ENCODE measurements at places on chromosomes 2 and 18.

DNA sequence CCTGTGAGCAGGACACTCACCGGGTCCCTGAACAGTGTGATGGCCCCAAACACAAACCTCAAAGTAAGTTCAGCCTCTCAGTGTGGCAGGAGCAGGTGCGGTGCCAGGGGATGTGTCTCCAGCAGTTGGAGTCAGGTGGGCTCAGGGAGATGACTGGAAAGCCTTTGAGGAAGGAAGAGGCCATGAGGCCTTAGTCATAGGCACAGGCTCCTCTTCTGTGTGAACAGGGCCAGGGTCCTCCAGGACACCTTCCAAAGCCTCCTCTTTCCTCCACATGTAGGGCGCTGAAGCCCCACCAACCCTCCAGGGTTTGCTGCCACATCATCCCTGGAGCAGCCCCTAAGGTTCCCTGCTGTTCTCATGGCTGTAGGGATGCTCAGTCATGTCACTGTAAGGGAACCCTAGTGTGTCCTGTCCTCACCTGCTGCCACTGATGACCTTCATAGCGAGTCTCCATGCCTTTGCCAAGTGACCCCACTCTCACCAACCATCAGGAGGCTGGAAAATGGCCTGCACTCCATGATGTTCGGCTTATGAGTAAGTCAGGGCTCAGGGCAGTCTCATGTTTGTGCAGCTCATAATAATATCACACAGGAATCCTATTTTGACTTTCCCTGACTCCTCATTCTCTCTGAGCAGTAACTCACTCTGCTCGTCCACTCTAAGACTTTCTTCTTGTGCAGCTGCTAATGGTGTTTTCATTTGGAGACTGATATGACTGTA, 1152.9 kb downstream of the RPIA start:
- no peak for DNase-seq

DNA sequence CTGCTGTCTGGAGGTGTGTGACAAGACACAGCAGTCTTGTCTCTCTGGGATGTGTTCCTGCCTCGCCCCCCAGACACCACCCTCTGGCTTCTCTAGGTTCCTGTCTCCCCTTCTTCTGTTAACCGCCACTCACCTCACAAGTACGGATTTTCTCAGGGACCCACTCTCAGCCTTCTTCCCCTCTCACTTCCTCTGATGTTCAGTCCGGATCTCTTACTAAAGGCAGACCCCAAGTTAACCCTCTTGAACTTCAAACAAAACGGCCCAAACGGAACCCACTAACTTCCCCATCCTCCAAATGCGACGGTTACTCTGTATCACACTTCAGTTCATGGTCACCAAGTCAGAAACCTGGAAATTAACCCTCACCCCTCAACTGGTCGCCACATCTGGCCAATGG, 32.0 kb downstream of the B4GALT6 start:
- DNase-seq: no peak

DNA sequence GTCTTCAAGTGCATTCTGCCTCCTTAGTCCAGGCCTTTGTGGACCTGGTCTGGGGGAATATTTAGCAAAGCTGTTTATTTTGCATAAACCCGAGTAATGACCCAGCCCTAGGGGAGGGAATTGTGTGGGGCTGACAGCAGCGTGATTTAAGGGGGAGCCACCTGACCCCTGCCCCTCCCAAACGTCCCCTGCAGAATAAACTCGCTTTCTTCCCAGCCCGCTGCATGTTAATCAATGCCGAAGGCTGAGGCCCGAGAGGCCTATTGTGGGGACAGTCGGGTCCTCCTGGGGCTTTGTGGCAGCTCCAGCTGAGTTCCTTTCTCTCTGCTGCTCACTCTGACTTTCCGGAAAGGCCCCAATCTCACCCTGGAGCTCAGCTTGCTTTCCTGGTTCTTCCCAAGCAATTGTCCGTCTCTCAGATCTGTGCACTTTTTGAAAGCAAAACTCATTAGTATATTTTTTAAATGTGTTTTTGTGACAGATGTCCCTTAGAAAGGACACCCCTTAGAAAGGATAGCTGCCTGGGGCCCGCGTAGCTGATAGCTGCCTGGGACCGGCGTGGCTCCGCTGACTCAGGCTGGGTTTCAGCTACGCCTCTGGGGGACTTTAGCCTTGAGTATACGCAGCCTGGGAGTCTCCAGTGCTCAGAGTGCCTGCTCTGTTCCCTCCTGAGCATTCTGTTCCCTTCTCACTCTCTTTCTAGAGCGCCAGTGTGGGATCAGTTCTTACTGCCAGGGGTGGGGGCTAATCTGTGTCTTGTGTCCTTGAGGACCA, 158.3 kb downstream of the GLI2 start:
- DNase-seq: no peak

- DNase-seq: no peak
These were observed 68.6 kb upstream of the DNMT3A start for GRCh38 chr2:25410370-25410769.

- DNase-seq: no peak
These were observed 1.2 kb downstream of the STON1 start for GRCh38 chr2:48531141-48531648.

- no peak for DNase-seq
These were observed 3.6 kb upstream of the KIAA2012 start for GRCh38 chr2:202069170-202070067.

GRCh38 chr2:237152361-237152760, 66.7 kb downstream of the COPS8 start:
- no peak for DNase-seq

GRCh38 chr2:141805302-141805701, 325.5 kb downstream of the LRP1B start:
- no peak for DNase-seq

GRCh38 chr2:64455545-64455944, 1.6 kb downstream of the LGALSL start:
- no peak for DNase-seq

GRCh38 chr18:29154758-29155725, 978.1 kb upstream of the CDH2 start:
- DNase-seq: no peak

DNA sequence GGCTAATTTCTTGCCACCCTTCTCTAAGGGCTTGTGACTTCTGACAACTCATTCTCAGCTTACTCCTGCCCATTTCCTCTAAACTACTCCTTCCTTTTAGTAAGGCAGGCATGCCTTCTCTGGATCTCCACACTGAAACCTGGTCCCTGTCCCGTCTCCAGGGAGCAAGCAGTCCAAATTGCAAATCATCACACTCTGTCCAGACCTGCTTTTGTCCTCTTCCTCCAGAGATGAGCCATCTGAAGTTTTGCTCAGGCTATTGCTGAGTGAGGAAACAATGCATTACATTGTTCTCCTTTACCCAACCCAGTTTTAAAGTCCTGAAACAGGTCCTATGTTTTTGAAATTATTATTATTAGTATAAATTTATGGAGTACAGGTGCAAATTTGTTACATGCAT, 57.3 kb downstream of the ARHGAP25 start:
- no peak for DNase-seq

DNA sequence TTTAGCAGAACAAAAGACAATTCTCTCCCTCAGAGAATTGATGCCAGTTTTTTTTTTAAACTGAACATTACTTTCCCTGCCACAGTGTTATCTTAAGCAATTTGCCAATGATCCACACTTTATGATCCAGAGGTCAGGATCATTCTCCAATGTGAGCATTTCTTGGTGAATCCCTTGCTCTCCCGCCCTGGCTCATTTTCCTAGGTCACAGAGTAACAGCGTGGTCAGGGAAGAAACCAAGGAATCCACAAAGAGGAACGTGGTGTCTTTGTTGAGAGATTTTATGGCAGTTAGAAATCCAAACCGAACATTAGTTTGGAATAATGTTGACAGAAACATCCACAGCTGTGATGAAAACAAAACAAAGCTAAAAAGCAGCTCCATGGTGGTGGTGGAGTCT, 250.3 kb downstream of the TTC32 start:
- no peak for DNase-seq

DNA sequence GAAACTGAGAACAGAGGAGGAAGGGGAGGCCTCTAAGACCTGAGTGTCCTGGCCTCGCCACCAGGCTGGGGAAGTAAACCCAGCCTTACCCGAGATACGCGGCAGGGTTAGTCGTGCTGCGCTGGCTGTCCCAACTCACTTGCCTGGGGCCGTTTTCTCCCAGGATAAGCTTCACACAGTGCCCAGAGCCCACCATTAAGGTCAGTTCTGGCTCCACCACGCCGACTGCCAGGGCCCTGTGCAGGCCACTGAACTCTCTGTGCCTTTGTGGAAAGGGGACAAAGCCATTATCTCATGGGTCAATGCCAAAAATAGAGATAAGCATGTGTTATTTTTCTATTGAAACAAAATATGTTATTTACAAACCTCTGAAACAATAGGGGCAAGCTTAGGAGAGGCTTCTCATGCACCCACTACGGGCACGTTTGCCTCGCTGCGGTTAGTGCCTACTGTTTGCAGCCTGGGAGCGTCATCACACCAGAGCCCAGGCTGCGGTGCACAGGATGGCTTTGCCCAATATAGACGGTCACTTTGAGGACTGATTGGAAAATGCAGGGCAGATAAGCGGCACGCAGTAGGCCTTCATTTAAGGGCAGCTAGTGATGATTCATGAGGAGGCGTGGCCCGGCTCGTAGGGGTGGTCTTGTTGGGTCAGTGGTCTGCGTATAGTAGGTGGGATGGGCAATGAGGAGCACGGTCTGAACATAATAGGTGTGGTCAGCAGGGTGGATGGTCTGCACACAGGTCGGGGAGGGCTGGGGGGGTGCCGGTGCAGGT, 242.1 kb downstream of the GLI2 start:
- no peak for DNase-seq

GRCh38 chr18:25454270-25454659, 102.3 kb upstream of the ZNF521 start:
- DNase-seq: no peak

- DNase-seq: no peak
These were observed 69.3 kb downstream of the MAPK4 start for GRCh38 chr18:50629148-50629631.

DNA sequence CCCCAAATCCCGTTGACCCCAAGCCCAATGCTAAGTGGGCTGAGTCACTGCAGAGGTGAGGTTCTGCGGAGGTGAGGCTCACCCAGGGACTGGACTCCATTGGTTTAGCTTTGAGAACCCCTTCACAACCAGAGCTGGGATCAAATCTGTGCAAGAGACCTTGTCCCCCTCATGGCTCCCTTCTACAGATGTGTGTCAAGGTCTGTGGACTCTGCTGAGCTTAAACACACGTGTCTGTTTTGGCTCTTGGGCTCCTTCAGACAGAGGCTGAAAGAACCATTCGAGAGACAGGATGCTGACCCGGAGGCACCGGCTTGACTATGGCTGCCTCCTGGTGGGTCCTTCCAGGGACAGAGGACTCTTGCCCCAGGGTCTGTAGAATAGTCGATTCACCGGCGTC, 190.3 kb downstream of the LPIN1 start:
- no peak for DNase-seq

GRCh38 chr2:119157850-119158511, 570 bp downstream of the C1QL2 start:
- DNase-seq: no peak

DNA sequence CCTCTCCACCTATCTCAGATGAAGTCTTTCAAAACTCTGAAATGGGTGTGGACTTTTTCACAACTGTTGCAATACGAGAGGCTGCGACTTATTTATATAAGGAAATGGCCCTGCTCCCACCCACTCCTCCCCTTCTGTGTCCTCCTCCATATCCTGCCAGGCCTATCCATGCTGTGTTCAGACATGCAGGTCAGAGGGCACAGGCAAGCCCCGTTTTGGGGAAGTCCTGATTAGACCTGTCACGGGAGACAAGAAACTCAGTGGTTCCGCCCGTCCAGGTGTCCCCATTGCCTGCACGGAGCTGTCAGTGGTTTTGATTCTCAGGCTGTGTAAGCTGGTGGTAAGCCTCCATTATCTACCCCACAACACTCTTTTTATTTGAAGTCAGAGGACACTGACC, 99.6 kb upstream of the MGAT5 start:
- DNase-seq: no peak

DNA sequence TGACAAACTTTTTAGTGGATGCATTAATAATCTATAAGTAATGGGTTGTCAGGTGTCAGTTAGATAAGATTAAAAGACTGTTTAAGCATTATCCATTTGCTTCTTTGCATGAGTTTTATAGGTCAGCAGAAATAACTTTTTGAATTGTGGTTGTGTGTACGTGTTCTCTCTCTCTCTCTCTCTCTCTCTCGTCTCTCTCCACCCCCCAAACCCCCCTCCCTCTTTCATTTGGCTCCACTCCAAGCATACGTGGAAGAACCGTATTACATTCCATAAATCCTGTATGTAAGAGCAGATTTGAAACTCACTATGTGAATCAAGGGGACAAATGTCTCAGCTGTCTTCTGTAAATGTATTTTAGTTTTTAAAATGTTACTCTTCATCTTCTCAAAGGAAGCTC, 120.2 kb downstream of the MEIS1 start:
- no peak for DNase-seq

DNA sequence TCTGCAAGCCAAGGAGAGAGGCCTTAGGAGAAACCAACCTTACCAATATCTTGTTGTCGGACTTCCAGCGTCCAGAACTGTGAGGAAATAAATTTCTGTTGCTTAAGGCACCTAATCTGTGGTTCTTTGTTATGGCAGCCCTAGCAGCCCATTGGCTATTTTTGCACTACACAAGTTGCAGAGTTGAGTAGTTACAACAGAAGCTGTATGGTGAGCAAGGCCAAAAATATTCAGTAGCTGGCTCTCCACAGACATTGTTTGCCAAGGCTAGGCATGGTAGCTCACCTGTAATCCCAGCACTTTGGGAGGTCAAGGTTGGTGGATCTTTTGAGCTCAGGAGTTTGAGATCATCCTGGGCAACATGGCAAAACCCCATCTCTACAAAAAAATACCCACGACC, 27.1 kb upstream of the SCYGR1 start:
- no peak for DNase-seq

DNA sequence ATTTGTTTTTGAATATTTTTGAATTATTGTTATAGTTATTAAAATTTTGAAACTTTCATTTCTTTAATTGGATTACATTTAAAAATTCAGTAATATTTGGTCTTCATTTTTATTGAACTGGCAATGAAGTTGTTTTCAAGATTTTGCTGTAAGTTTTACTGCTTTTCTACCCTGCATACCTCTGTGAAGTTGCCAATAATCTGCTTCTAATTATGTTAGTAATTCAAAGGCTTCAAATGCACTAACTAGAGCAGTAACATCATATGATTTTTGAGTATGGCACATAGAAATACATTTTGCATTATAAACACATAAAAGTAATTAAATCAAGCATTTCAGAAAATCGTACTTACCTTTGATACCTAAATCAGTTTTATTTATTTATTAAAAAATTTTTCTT, 40.3 kb upstream of the FAM171B start:
- DNase-seq: no peak

DNA sequence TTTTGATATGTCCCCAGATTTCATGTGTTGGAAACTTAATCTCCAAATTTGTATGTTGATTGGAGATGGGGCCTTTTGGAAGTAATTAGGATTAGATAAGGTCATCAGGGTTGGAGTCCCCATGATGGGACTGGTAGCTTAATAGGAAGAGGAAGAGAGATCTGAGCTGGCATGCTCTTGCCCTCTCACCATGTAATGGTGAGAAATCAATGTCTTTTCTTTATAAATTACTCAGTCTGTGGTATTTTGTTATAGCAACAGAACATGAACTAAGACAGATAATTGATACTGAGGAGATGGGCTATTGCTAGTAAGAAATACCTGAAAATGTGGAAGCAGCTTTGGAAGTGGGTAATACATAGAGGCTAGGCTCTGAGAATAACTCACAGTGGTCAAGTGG, 48.0 kb downstream of the CDC42EP3 start:
- DNase-seq: no peak

- no peak for DNase-seq
These were observed 210.3 kb upstream of the RBMS1 start for GRCh38 chr2:160703648-160704585.

GRCh38 chr2:137500599-137500998, 463.7 kb upstream of the HNMT start:
- no peak for DNase-seq

All from activated T-cell treated with anti-CD3 and anti-CD28 coated beads for 1 hour (primary cell).